ENCODE measurements at places on chromosomes 13 and 19.

- DNase-seq = no peak
These were observed 7.5 kb upstream of the ZNF440 start for GRCh38 chr19:11806354-11807098.

GRCh38 chr13:80475718-80476117, 134.8 kb upstream of the SPRY2 start:
- no peak for DNase-seq

DNA sequence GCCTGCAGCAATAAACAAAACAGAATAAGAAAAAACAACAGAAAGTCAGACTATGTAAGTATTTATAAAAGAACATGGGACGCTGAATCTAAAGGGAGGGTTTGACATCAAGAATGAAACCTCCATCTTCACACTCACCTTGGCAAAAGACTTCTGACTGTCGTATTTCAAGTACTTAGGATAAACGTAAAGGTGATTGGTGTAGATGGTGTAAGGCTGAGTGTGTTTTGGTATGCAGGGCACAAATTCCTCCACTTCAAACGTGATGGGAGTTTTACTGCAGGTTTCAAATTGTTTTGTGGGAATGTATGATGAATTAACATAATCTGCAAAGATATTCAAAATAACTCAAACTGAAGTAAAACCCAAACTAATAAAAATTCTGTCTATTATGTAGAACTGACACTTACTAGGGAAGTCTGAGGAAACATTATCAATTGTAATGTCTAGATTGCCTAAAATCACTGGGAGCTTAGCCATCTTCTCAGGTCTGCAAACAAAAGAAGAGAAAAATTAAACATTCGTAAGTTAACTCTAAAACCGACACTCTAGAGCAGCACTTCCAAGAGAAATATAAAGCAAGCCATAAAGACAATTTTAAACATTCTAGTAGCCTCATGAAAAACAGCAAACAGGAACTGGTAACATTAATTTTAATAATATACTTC, 89.5 kb downstream of the DOCK9 start:
- DNase-seq = no peak

DNA sequence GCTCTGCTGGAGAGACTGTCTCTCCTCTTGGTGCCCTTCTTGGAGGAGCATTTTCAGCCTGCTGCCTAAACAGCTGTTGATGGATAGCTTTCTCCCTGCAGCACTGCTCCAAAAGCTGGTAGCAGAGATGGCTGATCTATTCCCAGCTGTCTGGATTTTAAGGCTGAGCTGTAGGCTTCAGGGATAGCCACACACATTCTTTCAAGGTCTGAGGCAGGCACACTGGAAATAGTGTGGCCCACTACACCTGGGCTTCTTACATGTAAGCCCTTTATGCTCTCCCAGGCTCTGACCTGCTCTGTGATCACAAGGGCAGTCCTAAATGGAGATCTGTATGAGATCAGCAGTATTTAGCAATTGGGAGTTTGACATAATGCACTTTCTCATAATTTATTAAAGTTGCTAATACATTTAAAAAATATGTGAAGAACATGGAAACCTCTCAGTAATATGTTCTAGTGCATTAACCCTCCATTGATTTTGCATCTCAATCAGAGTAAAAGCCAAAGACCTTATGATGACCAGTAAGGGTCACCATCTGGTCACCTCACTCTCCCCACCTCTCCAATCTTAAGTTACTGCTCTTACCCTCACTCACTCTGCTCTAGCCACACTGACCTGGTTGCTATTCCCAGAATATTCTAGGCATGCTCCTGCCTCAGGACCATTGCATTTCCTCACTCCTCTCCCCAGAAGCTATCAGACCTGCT, 91.6 kb downstream of the MBNL2 start:
- no peak for DNase-seq

DNA sequence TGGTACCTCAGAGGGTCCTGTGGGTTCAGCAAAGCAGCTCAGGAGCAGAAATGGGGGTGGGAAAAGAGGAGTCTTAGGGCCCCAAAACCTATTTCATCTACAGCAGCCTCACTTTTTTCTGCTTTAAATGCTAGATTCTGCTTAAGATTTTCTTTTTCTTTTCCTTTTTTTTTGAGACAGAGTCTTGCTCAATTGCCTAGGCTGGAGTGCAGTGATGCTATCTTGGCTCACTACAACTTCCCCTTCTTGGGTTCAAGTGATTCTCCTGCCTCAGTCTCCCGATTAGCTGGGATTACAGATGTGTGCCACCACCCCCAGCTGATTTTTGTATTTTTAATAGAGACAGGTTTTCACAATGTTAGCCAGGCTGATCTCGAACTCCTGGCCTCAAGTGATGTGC, 30.7 kb upstream of the WDFY2 start:
- DNase-seq = no peak

- no peak for DNase-seq
These were observed 95.3 kb downstream of the KL start for GRCh38 chr13:33111414-33112110.

DNA sequence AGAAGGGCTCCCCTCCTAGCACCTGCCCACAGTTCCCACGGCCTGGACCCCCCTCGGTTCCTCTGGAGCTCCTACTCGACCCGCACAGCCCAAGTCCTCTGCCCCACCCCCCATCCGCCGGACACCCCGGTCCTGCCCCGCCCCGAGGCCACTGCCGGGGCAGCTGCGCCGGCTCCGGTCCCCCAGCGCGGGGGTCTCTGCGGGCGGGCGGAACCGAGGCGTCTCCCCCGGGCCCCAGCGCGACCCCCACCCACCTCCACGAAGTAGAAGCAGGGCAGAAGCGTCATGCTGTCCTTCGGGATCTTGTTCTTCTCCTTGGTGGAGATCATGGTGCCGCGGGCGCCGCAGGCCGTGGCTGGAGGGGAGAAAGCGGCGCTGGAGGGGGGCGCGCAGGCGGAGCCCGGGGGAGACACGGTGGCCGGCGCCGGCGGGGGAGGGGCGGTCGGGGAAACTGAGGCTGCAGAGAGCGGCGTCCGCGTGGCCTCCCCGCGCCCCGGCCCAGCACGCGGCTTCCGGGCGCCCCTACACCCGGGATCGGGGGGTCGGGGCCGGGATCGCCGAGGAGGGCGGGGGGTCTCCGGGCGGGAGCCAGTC, 427 bp downstream of the PLPPR3 start:
- DNase-seq = no peak

DNA sequence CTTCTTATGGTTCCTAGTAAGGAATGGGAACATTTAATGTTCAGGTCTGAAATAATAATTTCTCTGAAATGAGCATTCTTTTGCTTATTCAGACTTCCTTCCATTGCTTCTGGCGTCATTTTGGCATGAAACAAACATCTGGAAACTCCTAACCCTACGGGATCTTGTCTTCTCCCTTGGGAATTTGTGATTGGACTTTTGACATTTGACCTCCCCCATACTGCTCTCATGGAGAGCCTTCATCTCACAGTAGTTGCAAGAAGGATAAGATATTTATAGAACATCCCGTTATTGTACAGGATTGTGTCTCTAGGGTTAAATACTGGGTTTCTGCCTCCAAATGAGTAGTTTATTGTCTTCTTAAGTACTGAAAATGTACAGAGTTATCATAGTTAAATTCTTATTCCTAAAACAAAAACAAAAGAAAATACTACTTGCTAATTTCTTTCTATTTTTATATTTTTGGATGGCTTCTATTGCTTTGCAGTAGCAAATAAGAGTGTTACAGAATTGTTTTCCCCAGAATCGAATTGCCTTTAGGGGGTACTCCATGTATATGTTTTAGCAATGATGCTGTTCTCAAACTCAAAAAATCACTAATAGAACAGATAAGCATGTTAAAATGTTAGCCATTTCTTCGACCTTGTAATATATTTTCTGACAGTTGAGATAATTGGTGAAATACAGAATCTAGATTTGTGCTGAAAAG, 366.8 kb downstream of the DLEU7 start:
- DNase-seq = no peak

DNA sequence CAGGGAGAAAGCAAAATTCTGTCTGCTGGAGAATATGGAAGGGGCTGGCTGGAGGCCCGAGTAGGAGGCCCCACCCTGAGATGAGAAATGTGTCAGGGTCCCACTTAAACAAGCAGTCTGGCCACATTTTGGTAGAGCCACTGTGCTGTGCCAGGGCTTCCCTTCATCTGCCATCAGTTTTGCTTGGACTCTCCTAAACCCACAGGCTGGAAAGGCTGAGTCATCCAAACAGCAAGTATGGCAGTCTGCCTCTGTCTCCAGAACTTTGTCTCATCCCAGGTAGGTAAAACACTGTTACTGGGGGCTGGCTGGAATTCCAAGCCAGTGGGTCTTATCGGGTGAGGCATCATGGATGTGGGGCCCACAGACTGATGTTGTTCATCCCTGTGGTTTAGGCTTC, 1390.6 kb downstream of the UQCRFS1 start:
- DNase-seq = no peak

- DNase-seq = no peak
These were observed 75.6 kb downstream of the UBL3 start for GRCh38 chr13:29774830-29775229.

DNA sequence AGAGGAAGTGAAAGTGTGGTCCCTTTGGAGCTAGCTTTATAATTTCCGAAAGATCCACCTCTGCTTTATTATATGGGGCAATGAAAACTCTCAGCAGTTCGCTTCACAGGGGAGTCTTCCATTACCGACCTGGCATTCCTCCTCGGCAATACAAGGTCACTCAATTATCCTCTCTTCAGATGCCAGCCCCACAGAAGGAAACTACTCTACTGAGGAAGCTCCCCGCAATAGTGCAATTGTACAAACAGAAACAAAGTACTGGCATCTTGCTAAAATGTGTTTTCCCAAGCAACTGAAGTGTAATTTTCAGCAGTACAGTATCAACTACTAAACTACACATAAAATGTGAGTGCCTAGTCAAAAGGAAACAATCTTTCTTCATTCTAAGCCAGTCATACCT, 702.0 kb downstream of the PCDH9 start:
- DNase-seq = no peak

DNA sequence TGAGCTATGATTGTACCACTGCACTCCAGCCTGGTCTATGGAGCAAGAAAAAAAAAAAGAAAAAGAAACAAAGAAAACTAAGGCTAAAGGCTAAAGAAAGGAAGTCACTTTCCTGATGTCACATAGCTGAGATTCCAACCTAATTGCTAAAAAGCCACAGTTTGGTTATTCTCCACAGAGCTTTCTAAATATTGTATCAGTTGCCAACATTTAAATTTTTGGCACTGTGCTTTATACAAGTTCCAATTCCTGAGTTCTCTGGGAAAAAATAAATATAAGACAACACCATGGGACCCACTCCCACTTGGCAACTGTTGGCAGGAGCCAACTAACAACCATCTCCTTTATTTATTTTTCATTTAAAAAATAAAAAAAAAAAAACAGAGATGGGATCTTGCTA, 11.2 kb upstream of the LYPD3 start:
- no peak for DNase-seq

GRCh38 chr13:81283062-81283461, 942.1 kb upstream of the SPRY2 start:
- DNase-seq = no peak

DNA sequence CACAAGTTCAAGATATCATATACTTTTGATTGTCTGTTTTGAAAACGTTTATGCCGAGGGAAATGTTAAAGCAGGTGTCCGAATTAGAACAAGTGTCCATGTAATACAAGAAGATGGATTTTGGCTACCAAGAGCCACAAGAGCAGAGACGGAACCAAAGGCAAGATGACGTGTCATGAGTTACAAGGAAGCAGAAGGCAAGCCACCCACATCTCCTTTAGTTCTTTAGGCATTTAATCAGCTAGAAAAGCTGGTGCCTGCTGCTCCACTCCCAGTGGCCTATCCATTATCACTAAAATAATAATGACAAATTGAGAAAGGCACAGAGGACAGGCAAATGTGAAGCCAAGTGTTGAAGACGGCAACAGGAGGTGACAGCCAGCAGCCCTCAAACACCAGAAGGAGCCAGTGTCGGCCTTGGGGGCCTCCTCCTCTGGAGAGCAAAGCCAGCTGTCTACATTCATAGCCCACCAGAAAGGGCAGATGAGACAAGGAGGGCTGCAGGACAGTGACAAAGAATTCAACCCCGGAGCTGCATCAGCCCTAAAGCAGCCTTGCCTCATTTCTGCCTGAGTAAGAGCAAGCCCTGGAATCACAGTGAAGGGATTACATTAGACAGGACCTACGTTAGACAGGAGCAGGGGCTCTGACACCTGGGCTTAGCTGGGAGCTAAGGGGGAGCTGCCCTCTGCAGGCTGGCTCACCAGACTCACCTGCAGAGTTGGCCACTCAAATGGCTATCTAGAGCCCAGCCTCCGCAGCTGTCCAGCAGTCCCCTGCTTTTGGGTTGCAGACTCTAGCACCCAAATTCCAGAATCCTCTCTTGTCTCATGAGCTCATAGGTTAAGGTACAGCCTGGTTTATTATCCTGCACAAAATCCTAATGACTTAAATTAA, 569.9 kb downstream of the UQCRFS1 start:
- DNase-seq = no peak

- no peak for DNase-seq
These were observed 14.0 kb downstream of the NKPD1 start for GRCh38 chr19:45146741-45147205.

All from activated CD4-positive, CD25-positive, alpha-beta regulatory T cell (primary cell).